ENCODE measurements at places on chromosomes 16 and 17.
A peak's percentile ranks its signal among the peaks of the same experiment; 100 is the strongest.

DNA sequence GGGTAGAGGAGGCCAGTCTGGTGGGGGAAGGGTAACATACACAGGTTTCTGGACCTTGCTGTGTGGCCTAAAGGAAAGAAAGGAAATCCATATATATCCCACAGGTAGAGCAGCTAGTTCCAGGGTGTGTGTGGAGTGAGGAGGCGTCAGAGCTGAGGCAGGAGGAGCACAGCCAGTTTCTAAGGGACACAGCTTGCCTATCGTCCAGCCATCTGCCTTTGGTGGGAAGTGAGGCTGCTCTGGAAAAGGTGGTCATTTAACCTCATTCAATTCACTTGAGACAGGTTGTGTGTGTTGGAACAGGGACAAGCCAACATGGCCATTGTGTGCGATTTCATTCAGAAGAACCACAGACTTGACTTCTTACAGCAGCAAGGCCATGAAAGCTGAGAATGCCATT, 36.9 kb upstream of the ERN1 start:
- DNase-seq, result no peak

DNA sequence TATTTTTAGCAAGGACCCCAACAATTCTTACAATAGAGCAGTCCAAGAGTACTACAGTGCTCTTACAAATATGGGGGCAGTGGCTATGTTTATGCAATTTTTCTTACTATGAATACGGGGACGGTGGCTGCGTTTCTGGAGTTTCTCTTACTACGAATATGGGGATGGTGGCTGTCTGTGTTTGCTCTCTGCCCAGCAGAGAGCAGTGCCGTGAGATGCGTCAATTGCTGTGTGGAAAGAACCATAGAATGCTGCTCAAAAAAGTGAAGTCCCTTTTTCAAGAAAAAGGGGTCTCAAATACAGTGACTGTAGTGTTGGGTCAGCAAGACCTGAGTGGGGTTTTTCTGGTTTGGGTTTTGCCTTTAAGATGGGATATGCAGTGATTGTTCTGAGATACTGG, 53.9 kb downstream of the KNOP1 start:
- DNase-seq, result no peak

DNA sequence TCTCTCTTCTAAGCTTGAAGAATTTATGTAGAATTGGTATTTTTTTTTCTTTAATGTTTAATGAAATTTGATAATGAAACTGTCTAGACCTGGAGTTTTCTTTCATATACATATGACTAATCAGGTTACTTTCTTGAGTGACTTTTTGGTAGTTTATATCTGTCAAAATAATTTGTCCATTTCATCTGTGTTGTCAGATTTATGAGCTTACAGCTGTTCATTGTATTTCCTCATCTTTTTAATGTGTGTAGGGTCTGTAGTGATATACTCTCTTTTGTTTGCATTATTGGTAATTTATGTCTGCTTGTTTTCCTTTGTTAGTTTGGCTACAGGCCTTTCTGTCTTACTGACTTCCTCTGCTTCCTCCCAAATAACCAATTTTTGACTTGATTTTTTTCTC, 55.7 kb downstream of the TAOK1 start:
- DNase-seq, result no peak

GRCh38 chr17:68197997-68198930, 49.6 kb upstream of the AMZ2 start:
- DNase-seq, result no peak

- DNase-seq, result no peak
Measured at GRCh38 chr17:43834106-43834505, 1.2 kb upstream of the MPP3 start.

DNA sequence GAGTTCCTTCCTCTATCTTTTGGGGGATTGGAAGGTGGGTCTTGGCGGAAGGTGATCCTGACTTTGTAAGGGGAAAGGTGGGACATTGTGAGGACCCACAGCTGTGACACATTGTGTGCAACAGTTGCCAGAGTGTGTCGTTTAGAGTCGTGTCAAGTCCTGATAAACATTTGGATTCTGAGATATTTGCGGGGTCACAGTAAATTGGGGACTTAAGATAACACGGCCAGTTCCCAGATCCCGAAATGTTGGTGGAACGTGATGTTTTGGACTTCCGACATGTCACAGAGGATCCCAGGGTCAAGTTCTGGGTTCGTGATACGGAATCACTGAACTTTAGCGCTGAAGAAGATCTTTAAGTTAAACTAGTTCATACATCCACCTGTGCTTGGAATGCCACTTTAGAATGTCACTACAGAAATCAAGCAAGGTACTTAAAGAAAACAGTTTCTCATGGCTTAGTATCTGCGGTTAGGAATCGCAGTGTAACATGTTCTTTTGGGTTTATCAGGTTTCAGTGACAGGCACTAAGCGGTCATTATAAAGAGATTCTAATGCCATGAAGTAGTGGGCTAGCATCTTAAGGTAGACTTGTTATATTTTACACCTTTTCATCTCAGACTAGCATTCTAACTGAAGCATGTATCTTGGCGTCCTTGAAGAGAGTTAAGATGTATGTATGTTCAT, 815 bp downstream of the ATAD5 start:
- no peak for DNase-seq

DNA sequence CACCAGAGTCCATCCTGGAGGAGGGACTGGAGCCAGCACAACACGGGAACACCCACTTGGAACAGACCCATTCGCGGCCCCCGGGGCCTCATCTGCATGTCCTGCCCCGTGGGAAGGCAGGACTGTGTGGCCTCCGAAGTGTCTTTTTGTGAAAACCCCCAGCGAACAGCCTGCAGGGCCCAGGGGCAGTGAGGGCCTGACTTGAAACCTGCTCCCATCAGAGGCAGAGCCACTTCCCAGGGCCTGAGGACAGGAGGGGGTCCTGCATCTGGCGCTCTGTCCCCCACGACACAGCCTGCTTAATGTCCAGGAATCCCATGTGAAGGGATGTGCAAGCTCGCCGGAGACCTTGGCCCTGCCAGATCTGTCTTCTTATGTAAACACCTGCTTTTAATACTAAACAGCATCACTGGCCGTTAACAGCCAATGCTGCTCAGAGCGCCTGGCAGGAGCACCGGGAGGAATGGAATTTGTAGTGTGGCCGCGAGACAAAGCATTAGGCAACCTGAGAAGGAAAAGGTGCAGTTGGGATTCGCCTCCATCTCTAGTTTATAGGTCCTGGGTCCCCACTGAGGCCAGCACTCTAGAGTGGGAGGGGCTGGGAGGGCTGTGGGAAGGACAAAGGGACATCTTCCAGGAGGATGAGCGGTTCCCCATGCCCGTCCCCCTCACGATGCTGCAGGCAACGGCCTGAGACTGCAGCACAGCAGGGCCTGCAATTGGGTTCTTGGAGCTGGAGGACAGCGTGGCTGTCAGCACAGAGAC, 9.6 kb upstream of the EVPL start:
- DNase-seq, result no peak

DNA sequence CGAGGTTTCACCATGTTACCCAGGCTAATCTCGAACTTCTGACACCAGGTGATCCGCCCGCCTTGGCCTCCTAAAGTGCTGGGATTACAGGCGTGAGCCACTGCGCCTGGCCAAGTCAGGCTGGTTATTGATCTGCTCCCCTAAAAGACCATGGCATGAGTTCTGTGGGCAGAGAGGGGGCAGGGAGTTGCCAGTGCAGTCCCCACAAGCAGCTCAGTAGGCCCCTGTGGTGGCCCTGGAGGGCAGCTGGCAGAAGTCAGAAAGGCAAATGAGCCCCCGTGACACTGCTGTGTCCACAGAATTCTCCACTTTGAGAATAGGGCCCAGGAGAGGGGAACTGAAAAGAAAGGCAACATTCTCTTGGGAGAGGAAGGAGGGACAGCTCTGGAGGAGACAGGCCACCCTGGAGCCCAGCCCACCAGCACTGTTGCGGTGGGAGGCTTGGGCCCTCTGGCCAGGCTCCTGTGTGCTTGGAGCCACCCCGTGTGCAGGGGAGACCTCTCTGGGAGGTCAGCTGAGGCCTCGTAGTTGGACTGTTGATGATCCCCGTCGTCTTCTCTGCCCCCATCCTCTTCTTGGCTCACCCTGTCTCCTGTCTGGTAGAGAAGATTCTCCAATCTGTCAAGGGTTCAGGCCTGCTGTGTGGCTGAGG, 2.1 kb upstream of the AMDHD2 start:
- DNase-seq, result no peak

DNA sequence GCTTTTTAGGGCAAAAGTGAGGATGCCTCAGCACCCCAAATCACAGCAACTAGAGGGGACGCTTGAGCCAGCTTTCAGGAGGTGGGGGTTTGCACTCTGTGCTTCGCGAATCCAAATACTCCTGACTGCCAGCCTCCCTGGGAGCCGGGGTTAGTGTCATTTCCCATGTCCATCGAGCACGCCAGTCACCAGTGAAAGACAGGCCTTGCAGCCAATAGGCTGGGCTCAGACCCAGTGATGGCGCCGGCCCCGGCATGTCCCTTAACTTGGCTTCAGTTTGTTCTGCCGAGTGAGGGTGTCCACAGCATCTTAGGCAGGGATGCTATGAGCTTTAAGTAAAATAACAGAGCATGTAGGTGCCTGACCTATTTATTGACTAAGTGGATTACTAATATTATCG, 50.9 kb upstream of the CDC42EP4 start:
- no peak for DNase-seq

GRCh38 chr16:14436401-14436955, 193.6 kb downstream of the PARN start:
- DNase-seq, result peak; percentile 43

- no peak for DNase-seq
Measured at GRCh38 chr17:18946536-18946935, 5.4 kb upstream of the SLC5A10 start.

- DNase-seq, result peak; percentile 98
Measured at GRCh38 chr17:78351449-78352006, 8.3 kb downstream of the SOCS3 start.

DNA sequence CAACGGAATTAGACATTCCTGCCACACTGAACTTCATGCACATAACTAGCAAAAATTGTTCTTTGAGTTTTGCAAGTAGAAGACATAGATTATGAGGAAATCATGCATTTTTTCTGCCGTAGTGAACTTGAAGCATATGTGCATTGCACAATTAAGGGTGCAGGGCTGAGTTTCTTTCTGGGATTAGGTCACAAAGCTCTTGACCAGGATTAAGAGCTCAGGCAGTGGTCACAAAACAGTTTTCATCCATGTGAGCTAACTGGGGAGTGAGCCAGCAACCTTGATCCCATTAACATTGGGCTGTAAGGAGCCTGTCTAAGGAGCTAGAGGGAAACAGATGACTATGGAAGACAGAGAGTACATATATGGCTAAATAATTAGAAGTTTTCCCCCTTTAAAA, 143.7 kb downstream of the PMP22 start:
- DNase-seq, result no peak

GRCh38 chr16:67814567-67814966, 7.9 kb downstream of the TSNAXIP1 start:
- no peak for DNase-seq

DNA sequence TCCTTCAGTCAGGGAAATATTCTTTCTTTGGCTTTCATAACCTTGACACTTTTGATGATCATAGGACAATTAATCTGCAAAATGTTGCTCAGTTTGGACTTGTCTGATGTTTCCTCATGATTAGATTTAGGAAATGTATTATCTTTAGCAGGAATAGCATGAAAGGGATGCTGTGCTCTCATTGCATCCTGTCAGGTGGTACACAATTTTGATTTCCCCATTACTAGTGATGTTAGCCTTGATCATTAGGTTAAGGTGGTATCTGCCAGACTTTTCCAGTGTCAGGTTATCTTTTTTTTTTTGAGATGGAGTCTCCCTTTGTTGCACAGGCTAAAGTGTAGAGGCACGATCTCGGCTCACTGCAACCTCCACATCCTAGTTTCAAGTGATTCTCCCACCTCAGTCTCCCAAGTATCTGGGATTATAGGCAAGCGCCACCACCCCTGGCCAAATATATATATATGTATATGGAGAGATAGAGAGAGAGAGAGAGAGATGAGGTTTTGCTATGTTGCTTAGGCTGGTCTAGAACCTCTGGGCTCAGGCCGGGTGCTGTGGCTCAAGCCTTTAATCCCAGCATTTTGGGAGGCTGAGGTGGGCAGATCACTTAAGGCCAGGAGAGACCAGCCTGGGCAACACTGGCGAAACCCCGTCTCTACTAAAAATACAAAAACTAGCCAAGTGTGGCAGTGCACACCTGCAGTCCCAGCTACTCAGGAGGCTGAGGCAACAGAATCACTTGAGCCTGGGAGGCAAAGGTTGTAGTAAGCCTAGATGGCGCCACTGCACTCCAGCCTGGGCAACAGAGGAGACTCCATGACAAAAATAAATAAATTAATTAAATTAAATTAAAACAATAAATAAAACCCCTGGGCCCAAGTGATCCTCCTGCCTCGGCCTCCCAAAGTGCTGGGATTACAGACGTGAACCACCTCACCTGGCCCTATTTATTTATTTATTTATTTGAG, 15.8 kb upstream of the CAVIN1 start:
- DNase-seq, result no peak

DNA sequence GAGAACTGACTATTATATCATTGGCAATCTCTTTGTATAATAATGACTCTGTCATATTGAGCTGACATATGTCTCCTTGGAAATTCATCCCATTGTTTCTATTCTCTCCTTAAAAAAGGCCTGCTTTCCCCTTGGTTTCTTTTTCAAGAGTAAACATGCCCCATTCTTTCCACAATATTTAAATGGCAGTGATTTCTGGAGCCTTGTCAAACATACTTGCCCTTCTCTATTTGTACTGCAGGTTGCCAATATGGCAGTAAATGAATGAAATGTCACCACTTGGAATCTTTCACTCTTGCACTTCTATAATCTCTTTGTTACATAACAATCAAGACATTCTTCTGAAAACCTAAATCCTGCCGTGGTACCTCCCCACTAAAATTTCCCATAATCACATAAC, 1265.1 kb upstream of the CDH8 start:
- DNase-seq, result no peak

DNA sequence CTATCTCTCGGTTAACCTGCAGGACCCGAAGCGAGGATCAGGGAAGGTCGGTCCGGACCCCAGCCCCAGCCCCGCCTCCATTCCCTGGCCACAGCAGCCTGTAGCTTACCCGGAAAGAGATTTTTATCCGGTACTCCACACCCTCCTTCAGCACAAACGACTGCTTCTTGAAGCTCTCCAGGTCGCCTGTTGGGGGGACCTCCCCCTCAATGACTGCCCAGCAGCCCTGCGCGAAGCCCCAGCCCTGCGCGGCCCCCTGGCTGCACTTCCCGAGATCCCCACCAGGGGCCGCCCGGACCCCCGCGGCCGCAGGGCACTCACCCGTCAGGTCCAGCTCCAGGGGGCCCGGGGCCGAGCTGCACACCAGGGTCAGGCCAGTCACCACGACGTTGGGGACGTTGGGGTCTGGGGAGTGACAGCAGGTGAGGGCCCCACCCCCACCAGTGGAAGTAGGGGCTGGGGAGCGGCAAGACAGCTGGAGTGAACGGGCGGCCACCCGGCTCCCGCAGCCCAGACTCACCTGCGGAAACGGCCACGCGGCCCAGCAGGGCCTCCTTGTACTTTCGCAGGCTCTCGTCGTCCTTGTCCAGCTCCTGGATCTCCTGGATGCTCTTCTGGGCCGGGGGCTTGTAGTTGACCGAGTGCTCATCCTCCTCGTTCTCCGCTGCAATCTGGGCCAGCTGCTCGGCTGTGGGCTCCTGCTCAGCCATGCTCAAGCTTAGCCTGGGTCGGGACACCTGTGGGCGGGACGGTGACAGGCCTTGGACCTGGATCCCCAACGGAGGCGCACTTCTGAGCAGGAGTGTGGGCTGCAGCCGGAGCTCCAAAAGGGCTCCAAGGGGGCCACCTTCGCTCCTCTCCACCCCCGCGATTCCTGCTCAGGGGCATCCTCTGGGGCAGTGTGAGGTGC, 1.7 kb downstream of the ARHGDIA start:
- no peak for DNase-seq

Data from psoas muscle (tissue), 8 donors.